ENCODE measurements at places on chromosomes 3 and 15.
A peak's percentile ranks its signal among the peaks of the same experiment; 100 is the strongest.

GRCh38 chr3:66380200-66380932 lies 120.5 kb downstream of the LRIG1 start:
- DNase-seq: no peak

DNA sequence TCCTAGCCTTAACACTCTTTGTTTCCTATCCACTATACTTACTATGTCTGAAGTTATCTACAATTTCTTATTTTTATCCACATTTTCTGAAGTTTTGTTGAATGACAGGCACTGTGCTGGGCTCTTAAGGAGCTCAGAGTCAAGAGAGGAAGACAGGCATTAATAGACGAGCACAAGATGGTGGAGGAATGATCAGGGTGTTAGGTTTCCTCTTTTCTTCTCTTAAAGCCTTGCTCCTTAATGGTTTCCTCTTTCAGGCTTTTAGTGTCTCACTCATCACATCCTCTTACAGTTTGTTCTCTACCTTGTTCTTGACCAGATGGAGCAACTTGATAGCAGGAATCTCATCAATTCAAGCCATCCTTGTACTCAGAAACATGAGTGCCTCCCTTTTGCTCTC lies 52.9 kb upstream of the BCL6 start:
- no peak for DNase-seq

GRCh38 chr3:16849229-16849628 lies 35.5 kb upstream of the PLCL2 start:
- no peak for DNase-seq

- DNase-seq: no peak
These were observed 110.3 kb downstream of the WNT5A start for GRCh38 chr3:55376753-55377347.

DNA sequence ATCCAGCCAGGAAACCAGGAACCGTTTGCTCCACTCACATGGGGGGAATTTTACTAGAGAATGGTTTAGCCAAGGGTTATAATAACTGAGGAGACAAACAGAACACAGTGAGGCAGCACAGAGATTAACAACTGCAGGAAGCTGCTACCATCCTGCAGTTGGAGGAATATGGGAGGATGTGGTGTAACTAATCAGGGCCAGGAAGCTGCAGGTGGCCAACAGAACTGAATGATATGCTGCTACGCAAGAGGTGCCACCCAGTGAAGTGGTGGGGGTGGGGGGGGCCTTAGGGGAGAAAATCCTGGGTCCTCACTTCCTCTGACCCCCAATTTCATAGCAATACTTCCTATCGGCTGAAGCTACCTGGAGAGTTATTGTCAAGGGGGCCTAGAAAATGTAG lies 306.4 kb upstream of the STT3B start:
- DNase-seq: no peak

DNA sequence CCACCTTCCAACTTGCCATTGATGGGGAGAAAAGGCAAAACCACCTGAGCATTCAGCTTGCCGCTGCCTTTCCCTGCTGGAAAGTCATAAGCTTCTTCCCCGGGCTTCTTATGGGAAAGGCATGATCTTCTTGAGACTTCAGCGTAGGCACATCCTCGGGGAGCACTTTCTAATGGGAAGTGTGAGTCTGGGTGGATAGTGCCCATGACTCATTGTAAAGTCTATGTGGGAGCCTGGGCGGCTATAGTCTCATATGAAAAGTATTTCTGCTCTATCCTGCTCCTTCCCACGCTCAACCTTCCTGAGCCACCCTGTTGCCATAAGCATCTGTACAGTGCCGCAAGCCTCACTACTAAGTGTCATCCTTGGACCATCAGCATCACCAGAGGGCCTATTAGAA lies 309.9 kb upstream of the THBS1 start:
- peak; percentile 98 for DNase-seq

DNA sequence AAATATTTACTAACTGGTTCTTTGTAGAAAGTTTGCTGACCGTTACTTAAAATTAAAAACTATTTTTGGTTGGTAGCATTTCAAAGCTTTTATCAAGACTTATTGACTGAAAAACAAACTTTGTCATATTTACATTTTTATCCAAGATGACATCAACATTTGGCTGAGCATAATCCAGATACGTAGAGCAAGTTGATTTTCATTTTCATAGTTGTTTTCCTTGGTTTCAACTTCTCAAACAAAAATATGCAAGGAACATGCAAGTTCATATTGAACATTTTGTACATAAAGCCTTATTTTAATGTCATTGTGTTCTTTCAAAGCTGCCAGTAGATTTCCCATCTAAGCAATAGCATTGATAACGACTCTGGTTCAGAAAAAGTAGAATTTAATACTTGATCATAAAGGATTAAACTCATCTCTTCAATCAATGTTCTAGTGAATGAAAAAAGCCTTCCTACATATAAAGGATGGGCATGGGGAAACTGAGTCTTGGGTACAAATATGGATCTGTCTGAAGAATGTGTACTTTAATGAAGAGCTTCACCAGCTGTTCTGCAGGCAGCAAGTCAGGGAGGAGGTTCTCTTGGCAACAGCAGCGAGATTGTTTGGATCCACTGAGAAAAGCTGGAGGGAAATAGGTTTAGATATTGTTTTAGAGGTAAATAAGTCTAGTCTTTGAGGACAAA lies 5.6 kb downstream of the RAB8B start:
- no peak for DNase-seq

GRCh38 chr3:5390936-5391625 lies 203.6 kb downstream of the EDEM1 start:
- DNase-seq: no peak

- no peak for DNase-seq
These were observed 6.7 kb downstream of the PLIN1 start for GRCh38 chr15:89672221-89673164.

GRCh38 chr15:88108991-88109390 lies 147.5 kb downstream of the NTRK3 start:
- no peak for DNase-seq

GRCh38 chr3:14512281-14512941 lies 27.7 kb downstream of the GRIP2 start:
- DNase-seq: no peak

- no peak for DNase-seq
These were observed 24.9 kb upstream of the WNT5A start for GRCh38 chr3:55511895-55512570.

- DNase-seq: no peak
These were observed 83.7 kb downstream of the ETV5 start for GRCh38 chr3:186025161-186025560.

DNA sequence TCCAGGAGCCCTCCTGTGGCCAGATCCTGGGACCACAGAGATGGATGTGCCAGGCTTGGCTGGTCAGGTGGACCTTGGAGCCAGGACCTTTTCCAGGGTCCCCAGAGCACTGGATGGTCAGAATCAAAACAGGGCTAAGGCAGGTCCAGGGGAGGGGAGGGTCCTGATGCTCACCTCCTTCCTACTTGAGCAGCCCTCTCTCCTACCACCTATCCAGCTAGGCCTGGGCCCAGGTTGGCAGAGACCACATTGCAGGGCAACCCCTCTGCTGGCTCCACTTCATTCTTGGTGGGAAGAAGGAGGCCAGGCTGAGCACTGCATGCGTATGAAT lies 28.5 kb upstream of the SFMBT1 start:
- DNase-seq: no peak

- no peak for DNase-seq
These were observed 7.9 kb upstream of the CAMK1 start for GRCh38 chr3:9777694-9778021.

- DNase-seq: peak; percentile 46
These were observed 4.7 kb upstream of the RNF13 start for GRCh38 chr3:149808209-149808829.

GRCh38 chr3:17639765-17640164 lies 102.7 kb downstream of the TBC1D5 start:
- peak; percentile 65 for DNase-seq
